Stimulated activated CD4-positive, alpha-beta T cell treated with anti-CD3 and anti-CD28 coated beads, Interleukin-12 subunit alpha, Interleukin-12 subunit beta, amount 100 ng/mL, for 4 hours (primary cell): ENCODE measurements at places on chromosomes 7 and 10.

DNA sequence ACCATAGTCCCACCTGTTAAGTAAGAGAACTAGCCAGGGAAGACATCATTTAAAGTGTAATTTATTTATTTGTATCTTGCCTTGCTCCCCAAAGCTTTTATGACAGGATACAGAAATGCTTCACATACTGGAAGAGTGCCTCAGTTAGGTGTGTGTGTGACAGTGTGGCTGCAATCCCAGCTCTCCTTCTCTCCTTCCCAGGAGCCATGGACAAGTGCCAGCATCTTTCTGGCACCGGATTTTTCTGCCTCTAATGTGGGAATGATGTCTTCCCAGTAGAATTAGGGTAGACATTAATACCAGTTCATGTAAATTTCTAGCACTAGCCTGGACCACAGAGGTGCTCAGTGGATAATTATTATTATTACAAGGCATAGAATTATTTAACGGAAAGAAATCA is 30.3 kb upstream of the ATXN7L1 start:
- no peak for DNase-seq

DNA sequence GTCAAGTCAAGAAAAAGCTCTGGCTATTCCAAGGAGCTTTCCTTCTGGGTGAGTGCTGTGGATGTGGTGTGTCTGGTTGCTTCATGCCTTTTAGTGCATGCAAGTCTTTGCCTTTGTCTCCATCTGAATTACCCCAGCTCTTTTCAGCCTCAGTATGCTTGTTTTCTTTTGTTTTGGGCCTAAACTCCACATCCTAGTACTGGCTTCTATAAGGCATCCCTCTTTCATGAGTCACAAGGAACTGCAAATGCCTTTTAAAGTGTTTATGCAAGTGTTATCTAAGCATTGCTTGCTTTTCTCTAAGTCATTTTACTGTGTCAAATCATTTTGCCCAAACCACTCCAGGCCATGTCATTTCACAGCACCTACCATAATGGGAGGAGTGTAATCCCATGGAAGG is 132.1 kb downstream of the PLCE1 start:
- DNase-seq: no peak

DNA sequence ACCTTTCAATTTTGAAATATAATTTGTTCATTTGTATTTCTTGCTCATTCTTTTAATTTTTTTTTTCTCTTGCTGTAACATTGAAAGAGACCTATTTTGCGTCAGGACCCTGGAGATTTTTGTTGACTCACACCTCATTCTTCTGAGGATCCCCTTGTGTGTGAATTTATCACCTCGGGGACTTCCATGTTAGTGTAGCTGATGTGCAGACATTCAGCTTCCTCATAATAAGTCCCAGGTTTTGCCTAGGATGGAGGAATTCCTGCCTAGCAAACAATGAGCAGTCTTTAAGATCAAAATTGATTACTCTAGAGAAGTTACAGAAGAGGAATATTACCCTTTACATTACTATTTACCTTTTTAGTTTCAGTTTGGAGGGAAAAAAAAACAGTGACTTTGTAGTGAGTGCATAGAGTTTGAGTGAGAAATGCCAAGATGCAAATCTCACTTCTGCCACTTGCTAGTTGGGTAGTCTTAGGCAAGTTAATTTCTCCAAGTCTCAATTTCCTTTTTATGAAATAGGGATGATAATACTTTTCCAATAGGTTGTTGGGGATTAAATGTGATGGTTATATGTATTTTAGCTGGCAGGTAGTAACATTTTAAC is 14.3 kb downstream of the TES start:
- no peak for DNase-seq

- no peak for DNase-seq
These were observed 196.9 kb downstream of the CCSER2 start for GRCh38 chr10:84525120-84525806.

DNA sequence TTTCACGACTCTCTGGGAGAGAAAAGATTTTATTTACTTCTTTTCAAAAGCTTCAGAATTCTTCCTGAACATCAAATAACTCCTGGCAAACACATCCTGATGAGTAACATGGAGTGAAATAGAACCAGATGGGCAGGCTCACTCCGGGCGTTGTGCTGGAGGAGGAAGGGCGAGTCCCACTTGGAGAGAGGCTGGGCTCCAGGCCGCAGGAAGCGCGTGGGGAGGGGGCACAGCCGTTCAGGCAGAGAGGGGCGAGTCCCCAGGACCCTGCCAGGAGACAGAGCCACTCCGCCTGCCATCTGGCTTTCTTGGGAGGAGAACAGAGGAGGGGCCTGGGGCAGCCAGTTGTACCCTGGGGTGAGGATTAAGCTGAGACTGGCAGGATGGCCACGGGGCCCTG is 265.9 kb upstream of the ZMIZ1 start:
- no peak for DNase-seq

DNA sequence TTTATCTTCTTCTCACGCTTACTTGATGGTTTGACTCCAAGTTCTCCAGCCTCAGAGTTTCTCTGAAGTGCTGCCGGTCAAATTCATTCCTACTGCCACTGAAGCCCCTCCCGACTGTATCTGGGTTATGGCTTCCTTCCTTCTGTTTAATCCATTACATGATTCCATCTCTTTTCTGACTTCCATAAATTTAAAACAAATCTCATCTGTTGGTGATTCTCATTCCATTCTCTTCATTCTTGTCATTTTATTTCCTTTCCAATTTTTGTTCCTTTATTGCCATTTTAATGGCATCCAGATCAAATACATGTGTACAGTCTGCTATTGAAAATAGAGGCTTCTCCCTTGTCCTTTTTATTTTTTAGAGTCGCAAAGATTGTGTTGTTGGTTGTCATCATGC is 25.4 kb upstream of the HIBADH start:
- no peak for DNase-seq

DNA sequence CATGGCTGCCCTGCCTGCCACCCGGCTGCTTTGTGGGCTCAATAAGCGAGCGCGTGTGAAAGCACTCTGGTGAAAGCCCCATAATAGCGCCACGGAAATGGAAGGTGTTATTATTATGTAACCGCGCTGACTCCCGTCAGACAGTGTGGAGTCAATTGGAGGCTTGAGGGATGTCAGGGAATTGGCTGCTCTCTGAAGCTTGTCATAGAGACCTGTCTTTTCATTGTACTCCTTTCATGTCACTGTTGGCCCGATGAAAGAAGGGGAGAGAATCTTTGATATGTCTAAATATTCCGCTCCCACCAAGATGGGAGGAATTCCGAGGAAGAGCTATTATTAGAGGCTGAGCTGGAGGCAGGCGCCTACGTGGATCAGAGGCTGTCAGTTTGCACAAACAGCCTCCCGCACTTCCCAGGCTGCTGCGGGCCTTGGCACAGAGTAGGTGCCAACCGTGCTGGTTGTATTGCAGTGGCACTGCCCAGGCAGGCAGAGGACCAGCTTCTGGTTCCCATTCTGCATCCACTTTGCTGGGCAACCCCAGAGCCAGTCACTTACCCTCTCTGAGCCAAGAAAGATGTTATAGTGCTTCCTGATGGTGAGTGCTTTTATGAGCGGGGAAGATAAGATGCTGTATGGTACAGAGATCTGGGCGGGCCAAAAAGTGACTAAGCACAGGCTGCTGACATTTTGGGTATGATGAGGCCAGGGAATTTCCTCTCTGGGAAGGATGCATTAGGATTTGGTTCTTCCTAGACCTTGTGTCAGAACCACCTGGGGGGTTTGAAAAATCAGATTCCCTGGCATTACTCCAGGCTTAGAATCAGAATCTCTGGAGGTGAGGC is 151.4 kb downstream of the RPS24 start:
- DNase-seq: no peak

- DNase-seq: no peak
These were observed 62.9 kb upstream of the FAM171A1 start for GRCh38 chr10:15433850-15434537.

- no peak for DNase-seq
These were observed 263.6 kb downstream of the SKIDA1 start for GRCh38 chr10:21261842-21262294.

GRCh38 chr7:25359471-25360059 is 131.3 kb upstream of the NPVF start:
- DNase-seq: no peak

GRCh38 chr7:16741676-16742075 is 11.9 kb upstream of the TSPAN13 start:
- no peak for DNase-seq

DNA sequence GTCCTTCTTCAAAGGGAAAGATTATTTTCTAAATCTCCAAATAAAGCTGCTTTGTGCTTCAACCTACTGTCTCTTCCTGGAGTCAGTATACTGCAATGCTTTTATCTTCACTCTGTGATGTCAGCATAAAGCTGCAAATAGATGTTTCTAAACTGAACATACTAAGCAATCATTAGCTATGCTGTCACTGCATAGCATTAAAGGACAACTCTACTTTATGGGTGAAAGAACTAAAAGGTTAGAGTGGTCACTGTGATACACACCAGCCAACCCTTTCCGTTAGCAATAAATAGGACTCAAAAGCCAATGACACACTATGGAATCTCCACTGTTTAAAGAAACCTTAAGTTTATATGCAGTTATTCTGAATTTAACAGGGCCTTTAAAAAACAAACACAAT is 1.8 kb downstream of the CCDC186 start:
- no peak for DNase-seq

GRCh38 chr7:137025469-137026175 is 157.2 kb downstream of the CHRM2 start:
- no peak for DNase-seq

DNA sequence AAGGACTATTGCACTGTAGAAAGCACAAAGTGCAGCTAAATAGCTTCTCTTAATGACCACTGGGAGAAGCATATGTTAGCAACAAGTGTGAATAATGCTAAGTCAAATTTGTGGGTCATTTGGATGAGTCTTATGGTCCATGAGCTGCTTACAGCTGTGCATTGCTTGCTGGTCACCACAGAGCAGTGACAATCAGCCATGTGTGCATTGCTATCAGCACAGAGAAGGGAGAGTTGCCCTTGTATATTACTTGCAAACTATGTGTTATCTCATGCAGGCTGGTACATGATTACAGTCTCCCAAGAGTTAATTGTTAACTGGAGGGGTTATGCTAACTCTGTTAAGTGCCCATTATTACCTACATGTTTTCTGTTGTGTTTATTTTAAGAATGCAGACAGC is 25.7 kb downstream of the MRPS33 start:
- no peak for DNase-seq

- DNase-seq: no peak
These were observed 462.5 kb downstream of the PLXNA4 start for GRCh38 chr7:132113536-132114371.

DNA sequence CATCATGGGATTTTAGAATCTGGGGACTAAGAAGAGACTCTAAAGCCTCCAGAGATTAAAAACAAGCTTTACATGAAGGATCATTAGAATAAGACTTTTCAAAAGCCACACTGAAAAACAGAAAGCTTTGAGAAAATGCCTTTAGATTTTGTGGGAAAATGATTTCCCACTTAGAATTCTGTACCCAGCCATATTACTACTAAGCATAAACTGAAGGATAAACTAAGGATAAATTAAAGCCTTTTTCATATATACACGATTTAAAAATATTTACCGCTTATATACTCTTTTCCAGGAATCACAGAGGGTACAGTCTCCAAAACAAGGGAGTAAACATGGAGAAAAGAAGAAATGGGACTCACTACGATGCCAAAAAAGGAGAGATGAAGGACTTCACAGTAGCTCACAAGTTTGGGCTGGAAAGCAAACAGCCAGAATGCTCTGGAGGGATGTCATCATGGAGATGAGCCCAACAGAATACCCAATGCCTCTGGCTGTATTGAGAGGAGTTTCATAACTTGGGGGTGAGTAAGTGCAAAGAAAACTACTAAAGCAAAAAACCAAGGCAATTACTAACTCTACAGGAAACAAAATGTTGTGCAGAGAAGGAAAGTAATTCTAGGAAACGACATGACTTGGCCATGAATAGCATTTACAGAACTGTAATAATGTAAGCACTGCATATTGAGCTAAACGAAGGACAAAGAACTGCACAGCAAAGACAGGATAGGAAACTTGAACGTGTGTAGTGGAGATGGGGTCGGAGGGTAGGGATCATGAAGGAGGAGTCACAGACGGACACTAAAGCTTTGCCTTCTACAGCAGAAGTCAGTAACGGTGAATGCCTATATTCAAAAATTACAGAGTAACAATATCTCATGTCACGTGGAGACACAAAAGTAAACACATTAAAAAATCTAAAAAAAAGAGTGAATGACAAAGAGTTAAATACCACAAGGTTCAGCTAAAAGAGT is 61.4 kb upstream of the ASAH2 start:
- no peak for DNase-seq

DNA sequence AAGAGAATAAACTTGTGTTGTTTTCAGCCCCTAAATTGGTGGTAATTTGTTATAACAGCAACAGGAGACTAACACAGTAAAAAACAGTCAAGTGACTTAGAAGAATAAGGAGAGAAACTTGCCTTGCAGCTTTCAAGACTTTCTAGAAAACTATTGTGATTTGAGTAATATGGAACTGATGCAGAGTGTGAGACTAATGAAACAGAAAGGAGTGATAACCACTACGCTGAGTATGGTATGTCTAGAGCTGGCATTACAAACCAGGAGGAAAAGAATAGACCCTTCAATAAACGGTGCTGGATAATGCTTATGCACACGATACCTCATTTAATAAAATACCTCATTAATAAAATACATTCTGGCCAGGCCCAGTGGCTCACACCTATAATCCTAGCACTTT is 99.9 kb downstream of the CREM start:
- no peak for DNase-seq
